ENCODE measurements at places on chromosomes 4 and X.
A peak's percentile ranks its signal among the peaks of the same experiment; 100 is the strongest.

DNA sequence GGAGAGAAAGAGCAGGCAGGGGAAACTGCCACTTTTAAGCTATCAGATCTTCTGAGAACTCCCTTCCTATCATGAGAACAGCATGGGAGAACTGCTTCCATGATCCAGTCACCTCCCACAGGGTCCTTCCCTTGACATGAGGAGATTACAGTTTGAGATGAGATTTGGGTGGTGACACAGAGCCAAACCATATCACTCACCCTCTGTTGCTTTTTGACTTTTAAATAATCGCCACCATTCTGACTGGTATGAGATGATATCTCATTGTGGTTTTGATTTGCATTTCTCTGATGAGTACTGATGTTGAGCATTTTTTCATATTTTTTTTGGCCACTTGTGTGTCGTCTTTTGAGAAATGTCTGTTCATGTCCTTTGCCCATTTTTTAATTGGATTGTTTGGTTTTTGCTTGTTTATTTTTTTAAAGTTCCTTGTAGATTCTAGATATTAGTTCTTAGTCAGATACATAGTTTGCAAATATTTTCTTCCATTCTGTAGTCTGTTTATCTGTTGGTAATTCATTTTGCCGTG lies 6.5 kb upstream of the PAQR3 start:
- no peak for DNase-seq

DNA sequence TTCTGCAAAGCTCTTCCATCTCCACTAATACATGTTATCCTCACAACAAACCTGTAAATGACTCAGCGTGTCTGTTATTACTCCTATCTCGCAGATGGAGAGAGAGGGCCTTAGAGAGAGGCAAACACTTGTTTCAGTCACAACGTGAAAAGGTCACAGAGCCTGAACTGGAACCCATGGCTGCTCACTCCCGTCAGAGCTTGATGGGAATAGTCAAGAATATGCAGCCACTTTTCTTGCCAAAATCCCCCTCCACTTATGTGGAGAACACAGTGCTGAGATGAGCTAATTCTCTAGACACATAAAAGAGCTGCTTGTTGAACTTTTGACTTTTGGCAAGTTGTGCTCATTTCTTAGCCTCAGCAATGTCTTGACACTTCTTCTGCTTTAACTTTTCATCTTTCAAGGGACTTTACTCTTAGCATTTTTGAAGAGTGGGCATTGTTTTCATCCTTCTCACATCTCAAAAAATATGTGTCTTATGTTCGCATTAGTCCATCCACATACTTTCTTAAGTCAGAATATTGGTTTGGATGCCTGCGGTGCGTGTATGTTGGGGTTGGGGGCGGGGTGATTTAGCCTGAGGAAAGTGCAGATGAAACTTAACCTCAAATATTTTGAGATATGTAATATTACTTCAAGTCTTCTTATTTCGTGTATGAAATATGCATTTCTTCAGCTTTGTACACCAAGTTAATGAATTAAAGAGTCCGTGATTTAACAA lies 69.2 kb downstream of the SYNPO2 start:
- DNase-seq = no peak

DNA sequence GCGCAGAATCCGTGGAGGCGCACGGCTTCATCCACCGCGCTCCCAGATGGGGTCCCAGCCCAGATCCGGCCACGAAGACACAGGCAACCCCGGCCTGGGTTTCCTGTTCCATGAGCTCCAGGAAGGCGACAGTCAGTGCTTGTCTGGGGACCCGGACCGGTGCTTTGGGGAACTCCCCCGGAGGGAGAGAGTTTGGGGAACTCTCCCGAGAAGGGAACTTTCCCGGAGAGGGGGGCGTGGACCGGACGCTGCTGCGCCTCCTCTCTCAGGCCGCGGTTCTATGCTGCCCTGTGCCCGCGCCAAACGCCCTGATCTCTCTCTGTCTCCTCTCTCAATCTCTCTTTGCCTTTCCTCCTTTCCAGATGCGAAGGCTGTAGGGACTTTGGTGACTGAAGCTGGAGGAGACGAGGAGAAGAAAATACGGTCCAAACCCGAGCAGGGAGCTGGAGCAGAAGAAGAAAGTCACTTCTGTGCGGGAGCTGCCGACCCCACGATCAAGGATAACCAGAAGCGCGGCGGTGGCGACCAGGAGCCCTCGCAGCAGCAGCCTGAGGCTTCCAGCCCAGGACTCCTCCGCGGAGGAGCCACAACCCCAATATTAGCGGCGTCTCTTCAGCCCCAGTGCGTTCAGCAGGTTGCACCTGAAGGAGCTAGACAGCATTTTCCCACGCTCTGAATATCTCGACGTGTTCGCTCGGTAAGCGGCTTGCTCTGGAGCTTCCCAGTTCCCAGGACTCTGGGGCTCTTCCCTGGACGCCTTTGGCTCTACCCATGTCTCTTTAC lies 47.6 kb upstream of the NKAP start:
- peak; percentile 25 for DNase-seq

DNA sequence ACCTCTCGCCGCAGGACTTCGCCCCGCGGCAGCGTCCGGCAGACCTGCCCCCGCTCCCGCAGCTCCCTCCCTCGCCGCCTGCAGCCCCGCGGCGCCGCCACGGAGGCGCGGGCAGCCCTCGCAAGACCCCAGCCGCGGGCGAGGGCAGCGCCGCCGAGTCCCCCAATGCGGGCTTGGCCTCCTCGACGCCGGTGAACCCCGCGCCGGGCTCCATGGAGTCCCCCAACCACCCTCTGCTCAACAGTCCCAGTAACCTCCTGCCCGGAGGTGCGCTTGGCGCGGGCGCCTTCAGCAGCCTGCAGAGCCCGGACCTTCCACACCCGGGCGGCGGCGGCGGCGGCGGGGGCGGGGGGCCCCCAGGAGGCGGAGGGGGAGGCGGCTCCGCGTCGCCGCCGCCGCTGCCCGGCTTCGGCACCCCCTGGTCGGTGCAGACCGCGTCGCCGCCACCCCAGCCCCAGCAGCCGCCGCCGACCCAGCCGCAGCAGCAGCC lies 1.2 kb downstream of the CPEB2 start:
- DNase-seq = peak; percentile 52

DNA sequence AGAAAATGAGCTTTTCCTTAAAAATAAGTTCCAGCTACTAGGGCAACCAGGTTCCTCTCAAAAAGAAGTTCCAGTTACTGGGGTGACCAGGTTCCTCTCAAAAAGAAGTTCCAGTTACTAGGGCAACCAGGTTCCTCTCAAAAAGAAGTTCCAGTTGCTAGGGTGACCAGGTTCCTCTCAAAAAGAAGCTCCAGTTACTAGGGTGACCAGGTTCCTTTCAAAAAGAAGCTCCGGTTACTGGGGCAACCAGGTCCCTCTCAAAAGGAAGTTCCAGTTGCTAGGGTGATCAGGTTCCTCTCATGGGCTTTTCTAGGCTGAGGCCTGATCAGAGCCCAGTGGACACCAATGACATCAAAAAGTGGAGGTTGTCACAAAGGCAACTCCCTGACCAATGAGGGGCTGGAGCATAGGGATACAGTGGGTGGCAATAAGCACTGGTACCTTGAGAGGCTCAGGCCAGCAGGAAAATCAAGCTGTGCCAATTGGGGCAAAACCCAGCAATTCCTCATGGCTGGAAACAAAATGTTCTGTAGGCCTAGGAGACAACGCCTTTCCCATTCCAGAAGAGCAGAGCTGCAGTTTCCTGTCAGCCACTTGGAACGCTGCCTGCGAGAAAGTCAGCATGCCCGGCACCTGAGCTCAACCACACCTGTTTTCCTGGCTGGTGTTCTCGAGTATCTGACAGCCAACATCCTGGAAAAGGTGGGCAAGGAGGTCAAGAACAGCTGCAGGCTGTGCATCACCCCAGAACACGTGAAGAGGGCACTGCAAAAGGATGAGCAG lies 12.3 kb upstream of the SYTL5 start:
- DNase-seq = peak; percentile 77
